Left ventricle myocardium superior (tissue), 1 donor: ENCODE measurements at places on chromosomes 11 and 22. TPM values are rescaled to one million over a fixed set of nuclear protein-coding genes. Genes with fewer than 3 reads are reported as not detected.

GRCh38 chr11:63843041-63843440 lies 4.1 kb downstream of the MARK2 start:
- no peak for DNase-seq

GRCh38 chr11:114059984-114060391 lies 477 bp downstream of the ZBTB16 start:
- DNase-seq = peak; percentile 66

DNA sequence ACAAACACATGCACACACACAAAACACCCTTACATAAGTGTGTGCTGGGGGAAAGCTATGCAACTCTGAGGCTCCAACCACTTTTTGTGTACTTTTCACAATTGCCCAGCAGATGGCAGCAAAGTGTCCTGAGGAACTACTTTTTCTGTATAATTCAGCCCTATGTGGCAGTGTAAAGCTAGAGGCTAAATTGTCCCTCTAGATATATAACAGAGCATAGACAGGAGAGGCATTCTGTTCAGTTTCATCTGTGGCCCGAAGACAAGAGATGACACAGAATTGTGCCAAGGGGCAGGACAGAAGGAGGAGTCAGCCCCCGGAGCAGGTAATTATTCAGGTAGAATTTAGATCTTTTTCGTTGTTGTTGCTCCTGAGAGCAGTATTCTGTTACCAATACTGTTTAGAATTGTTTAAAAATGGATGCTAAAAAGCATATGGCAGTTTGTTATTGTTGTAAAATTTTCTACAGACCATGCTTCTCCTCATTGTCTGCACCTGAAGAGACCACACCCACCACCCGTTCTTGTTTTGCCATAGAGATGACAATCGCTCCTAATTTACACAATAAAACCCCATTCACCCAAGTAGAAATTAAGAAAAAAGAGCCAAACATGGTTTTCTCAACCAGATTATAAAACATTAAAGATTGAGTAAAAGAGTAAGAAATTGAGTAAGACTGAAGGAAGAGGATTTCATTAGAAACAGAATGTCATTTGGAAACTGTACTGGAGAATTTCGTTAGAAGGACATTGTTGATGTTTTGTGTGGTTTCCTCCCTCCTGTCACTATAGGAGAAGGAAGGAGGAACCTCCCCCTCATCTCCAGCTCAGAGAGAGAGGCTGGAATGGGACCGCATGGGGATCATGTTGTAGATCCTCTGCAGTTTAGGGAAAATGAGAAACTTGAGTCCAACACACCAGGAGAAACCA lies 14.5 kb upstream of the MS4A7 start:
- DNase-seq = no peak

GRCh38 chr11:1221848-1222311 lies 986 bp upstream of the MUC5B start:
- DNase-seq = peak; percentile 25

GRCh38 chr11:20315800-20316199 lies 47.7 kb upstream of the HTATIP2 start:
- DNase-seq = no peak

- no peak for DNase-seq
Measured at GRCh38 chr11:117919341-117919740, 9.9 kb downstream of the TMPRSS13 start.

DNA sequence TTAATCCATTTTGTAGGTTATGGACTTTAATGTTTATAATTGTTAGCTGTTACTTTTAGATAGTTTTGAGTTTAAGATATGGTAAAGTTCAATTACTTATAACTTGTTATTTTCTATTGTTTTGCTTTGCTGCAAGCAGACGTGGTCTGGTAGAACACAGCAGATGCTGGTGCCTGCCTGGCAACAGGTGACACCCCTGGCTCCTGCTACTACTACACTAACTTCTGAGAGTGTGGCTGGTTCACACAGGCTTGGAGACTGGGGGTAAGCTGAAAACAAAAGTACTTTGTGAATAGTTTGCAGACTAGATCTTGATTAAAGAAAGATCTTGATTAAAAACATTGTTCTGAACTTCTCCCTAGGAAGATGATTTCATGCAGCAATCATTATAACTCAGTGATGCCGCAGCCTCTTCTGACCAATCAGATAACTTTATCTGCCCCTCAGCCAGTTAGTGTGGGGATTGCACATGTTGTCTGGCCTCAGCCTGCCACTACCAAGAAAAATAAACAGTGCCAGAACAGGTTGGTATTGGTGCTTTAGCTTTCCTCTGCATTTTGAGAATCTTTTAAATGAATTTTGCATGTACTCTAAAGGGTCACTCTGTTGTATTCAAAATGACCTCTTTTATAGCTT lies 90.4 kb downstream of the HIPK3 start:
- no peak for DNase-seq

- no peak for DNase-seq
Measured at GRCh38 chr11:129828301-129828836, 12.7 kb downstream of the TMEM45B start.

- no peak for DNase-seq
Measured at GRCh38 chr11:18671246-18671645, 27.3 kb upstream of the TMEM86A start.

- DNase-seq = no peak
Measured at GRCh38 chr11:57941875-57942274, 81.8 kb upstream of the OR9Q1 start.

- no peak for DNase-seq
Measured at GRCh38 chr11:44944181-44944852, 6.4 kb downstream of the TP53I11 start.

DNA sequence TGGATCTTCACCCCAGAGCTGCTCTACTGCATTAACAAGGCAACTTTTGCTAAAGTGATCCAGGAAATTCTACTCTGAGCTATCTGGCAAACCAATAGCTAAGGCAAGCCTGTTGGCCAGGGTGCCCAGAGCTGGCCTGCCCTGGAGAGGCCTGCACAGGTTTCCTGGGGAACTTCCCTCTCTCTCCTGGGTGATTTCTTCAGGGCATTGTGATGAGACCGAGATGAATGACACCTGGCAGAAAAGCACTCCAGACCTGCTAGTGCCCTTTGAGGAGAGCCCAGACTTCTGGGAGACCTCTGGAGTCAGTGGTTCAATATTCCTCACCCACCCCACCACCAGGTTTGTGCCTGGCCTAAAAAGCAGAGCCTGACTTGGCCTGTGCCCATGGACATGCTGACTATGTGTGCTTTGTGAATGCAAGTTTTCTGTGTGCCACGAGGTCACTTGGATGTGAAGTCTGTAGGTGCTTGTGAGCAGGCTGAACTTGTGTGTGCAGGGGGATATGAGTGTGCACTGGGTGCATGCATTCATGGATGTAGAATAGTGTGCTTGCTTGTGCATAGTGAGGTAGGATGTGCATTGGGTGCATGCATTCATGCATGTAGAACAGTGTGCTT lies 4.4 kb upstream of the APLNR start:
- DNase-seq = no peak

- DNase-seq = no peak
Measured at GRCh38 chr22:42353883-42354727, 78.1 kb downstream of the NFAM1 start.

- DNase-seq = no peak
Measured at GRCh38 chr11:1543606-1544263, 28.3 kb downstream of the DUSP8 start.

GRCh38 chr22:30310881-30311771 lies 15.6 kb downstream of the TBC1D10A start:
- peak; percentile 84 for DNase-seq

DNA sequence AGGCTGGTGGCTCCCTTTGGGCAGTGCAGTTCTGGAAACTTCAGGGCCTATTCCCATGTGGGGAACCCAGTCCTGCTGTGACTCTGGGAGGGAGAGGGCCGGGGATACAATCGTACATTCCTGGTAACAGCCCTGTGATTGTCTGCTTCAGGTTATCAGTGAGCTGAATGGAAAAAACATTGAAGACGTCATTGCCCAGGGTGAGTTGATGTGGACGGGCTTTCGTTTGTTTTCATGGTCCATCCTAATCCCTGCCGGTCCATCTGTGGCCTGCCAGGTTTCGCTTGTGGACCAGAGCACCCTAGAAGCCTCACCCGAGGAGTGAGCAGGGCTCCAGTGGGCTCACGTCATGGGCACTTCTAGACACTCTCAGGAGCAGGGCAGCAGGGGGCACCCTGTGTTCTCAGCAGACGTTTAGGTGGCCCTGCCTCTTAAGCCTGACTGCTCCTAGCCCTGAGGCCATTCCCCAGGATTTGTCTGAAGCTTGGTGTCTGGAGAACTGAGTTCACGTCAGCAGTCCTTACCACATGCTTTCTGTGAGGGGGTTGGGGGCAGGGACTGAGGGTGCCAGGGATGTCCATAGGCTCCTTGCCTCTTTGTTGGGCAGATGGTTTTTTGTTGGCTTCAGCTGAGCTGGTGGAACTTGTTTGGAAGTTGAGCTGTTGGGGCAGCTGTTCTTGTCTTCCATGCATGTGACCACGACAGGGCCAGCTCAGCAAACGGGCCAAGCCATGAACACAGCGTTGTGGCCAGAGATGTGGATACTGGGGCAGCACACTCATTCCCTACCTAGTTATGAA lies 1.9 kb downstream of the RPLP2 start:
- no peak for DNase-seq

DNA sequence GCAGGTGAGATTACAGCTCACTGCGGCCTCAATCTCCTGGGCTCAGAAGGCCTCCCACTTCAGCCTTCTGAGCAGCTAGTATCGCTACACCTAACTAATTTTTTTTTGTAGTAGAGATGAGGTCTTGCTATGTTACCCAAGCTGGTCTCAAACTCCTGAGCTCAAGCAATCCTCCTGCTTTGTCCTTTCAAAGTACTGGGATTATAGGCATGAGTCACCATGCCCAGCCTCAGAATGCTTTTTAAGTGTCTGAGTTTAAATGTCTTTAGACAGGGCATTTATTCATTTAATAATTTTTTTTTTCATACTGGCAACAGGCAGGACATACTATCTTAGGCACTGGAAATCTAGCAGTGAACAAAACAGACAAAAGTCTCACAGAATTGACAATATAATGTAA lies 27.7 kb downstream of the LRP4 start:
- no peak for DNase-seq

- DNase-seq = no peak
Measured at GRCh38 chr22:23569716-23570115, 10.4 kb downstream of the IGLL1 start.

DNA sequence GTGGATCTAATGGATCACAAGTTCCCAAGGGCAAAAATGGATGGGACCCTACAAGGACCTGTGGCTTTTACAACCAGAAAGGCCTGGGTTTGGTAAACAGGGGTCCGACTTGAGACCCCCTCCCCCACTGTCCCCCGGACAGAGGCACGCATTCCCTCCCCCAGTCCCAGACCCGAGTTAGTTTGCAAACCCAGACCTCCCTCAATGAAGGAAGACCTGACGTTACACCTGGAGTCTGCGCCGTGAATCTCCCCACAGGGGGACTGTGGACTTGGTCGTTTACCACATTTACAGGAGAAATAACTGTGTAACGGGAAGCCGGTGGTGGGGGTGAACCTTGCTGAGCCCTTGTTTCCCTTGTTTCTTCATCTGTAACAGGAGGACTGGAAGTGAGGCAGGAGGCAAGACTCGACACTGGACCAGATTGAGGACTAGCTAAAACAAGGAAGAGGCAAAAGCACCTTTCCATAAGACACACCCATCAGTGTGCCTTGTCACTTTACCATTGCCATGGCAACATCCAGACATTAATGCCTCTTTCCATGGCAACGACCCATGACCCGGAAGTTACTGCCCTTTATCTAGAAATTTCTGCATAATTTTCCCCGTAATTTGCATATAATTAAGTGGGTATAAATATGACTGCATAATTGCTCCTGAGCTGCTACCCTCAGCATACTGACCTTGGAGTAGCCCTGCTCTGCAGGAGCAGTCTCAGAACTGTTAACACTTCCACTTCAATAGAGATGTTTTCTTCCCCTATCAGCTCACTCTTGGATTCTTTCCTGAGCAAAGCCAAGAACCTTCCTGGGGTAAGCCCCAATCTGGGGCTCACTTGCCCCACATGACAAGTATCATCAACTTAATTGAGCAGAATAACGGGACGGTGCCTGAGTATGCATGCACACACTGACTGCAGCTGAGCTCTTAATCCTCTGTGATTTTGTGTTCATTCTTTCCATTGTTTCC lies 25.4 kb downstream of the PDGFB start:
- DNase-seq = peak; percentile 9

GRCh38 chr11:132520199-132520598 lies 1012.1 kb downstream of the OPCML start:
- DNase-seq = no peak

RELT gene
- total RNA-seq = 1.8 TPM

TRIM49 gene
- total RNA-seq = not detected
